GM06990 (cell line): ENCODE measurements at places on chromosomes 2 and 18.

- no peak for DNase-seq
Measured at GRCh38 chr2:200314976-200315567, 8.6 kb downstream of the SPATS2L start.

GRCh38 chr2:13137679-13138078 is 420.9 kb downstream of the TRIB2 start:
- no peak for DNase-seq

GRCh38 chr2:128385365-128385764 is 66.7 kb upstream of the HS6ST1 start:
- no peak for DNase-seq

- DNase-seq: no peak
Measured at GRCh38 chr2:84989422-84989821, 18.5 kb downstream of the KCMF1 start.

- DNase-seq: no peak
Measured at GRCh38 chr18:42640160-42640559, 475.3 kb downstream of the RIT2 start.

DNA sequence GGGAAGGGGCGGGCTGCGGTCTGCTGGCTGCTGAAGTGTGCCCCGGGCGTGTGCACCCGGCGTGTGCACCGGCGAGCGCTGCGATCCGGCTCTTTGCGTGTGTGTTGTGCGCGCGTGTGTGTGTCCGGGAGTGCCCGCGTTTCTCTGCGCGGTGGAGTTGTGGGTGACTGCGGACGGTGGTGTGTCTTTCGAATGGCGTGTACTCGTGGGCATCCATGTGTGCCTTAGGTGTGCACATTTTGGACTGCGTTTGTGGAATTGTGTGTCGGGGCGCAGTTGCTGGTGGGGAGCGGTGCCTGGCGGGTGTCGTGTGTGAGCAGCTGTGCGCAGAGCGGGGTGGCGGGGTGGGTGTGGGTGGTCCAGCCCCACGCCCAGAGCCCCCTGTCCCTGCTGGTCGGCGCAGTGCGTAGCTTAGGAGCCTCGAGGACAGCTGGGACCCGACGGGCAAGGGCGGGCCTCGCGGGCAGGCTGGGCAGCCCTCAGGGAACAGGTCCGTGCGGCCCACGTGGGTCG is 533 bp downstream of the HPCAL1 start:
- DNase-seq: no peak

GRCh38 chr2:147639891-147640290 is 204.9 kb upstream of the ACVR2A start:
- DNase-seq: peak; percentile 53

- no peak for DNase-seq
Measured at GRCh38 chr2:129768036-129768386, 211.5 kb upstream of the RAB6C start.

DNA sequence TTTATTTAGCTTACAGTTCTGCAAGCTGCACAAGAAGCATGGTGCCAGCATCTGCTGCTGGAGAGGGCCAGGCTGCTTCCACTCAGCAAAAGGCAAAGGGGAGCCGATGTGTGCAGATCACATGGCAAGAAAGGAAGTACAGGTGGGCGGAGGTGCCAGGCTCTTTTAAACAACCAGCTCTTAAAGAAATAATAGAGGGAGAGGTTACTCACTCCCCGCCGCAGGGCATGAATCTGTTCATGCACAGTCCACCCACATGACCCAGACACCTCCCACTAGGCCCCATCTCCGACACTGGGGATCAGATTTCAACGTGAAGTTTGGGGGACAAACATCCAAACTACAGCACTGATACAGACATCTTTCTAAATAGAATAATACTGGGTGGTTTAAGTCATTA is 105.8 kb downstream of the MTCL1 start:
- no peak for DNase-seq

GRCh38 chr2:68237404-68237803 is 14.9 kb downstream of the PPP3R1 start:
- DNase-seq: no peak
